ENCODE measurements at places on chromosomes 16 and 17.
A peak's percentile ranks its signal among the peaks of the same experiment; 100 is the strongest.

DNA sequence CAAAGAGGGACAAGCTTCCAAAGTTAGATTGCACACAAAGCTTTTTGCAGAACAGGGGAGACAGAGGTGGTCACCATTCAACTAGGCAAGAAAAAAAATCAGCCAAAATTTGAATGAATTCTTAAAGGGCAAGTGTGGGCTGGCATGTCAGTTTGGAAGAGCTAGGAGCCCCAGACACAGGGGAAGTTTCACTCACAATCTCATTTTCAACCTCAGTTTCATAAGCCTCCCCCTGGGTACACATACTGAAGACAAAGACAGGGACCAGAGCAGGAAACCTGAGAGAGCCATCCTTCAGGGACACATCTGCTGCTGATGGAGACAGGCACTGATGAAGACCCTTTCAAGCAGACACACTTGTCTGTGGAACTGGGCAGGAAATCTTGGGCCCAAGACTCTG, 106.3 kb upstream of the PSMD7 start:
- no peak for DNase-seq

DNA sequence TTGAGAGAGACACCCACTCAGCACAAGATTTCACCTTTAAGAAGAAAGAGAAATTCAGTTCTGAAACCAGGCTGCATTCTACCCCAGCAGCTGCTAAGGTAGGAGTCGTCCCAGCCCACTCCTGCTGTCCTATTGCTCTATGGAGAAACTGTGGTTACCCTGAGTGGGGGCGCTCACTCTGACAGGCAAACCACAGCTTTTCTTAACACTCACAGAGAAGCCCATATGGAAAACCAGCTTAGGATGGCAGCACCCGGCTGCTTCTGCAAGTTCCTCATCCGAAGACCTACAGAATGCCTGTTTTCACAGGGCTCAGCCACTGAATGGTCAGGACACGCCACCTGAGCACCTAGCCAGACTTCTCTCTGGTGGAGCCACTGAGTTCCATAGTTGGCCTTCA, 7.5 kb downstream of the ATP5PD start:
- DNase-seq = no peak

GRCh38 chr16:165539-166374, at the start of gene HBM:
Gene HBM (plus strand): TSS chr16:165978. CDS start chr16:165998, 20 bp downstream.
- DNase-seq = no peak

DNA sequence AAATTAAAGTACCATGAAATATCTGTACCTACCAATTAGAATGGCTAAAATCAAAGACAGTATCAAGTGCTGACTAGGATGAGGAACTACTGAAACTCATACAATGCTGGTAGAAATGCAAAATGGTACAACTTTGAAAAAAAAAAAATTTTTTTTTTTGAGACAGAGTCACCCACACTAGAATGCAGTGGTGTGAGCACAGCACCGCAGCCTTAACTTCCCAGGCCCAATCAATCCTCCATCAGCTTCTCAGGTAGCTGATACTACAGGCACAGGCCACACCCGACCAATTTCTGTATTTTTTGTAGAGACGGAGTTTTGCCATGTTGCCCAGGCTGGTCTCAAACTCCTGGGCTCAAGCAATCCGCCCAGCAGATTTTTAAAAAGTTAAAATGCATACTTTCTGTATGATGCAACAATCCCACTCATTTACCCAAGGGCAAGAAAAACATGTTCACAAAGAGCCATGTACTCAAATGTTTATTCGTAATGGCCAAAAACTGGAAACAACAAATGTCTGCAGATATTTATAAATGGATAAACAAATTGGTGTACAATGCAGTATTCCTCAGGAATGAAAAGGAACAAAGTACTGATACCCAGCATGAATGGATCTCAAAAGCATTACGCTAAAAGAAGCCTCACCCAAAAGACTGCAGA, 8.7 kb downstream of the SMURF2 start:
- no peak for DNase-seq

DNA sequence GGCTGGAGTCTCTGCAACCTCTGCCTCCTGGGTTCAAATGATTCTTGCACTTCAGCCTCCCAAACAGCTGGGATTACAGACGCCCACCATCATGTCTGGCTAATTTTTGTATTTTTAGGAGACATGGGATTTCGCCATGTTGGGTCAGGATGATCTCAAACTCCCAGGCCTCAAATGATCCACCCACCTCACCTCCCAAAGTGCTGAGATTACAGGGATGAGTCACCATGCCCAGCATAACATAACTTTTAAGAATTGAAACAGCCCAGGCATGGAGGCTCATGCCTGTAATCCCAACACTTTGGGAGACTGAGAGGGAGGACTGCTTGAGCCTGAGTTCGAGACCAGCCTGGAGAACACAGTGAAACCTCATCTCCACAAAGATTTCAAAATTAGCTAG, 2.5 kb downstream of the RSL1D1 start:
- DNase-seq = no peak

DNA sequence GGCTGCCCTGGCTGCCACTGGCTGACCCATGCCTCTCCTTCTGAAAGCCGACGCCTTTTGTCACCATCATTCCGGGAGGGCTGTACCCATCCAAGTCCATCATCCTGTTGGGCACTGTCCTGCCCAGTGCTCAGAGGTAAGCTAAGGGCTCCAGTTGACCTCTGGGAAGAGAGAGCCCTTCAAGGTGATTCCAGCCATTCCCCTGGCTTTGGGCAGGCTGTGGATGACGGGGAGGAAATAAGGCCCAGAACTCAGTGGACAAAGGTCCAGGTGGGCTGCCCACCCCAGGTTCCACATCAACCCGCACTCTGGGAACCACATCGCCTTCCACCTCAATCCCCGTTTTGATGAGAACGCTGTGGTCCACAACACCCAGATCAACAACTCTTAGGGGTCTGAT, 45.8 kb downstream of the NOS2 start:
- no peak for DNase-seq

- no peak for DNase-seq
Observed at GRCh38 chr17:34503528-34504195, 75.7 kb upstream of the TMEM132E start.

DNA sequence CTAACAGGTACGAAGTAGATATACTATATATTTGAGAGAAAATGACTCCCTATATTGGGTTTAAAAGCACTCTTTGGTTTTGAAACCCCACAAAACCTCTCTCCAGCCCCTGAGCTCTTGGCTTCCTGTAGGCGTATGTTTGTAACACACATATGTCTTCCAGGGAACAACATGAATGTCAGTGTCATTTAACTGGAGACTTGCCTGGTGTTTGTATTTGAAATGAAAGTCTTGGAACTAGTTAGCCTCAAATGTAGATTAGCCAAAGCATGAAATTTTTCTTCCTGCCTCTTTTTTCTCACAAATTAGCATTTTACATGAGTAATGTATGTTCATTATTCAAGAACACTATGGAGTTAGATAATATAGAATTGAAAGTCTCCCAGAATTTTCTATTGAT, 411.8 kb upstream of the ASIC2 start:
- DNase-seq = no peak

- DNase-seq = no peak
Observed at GRCh38 chr17:27888067-27888466, 5.1 kb downstream of the LYRM9 start.

DNA sequence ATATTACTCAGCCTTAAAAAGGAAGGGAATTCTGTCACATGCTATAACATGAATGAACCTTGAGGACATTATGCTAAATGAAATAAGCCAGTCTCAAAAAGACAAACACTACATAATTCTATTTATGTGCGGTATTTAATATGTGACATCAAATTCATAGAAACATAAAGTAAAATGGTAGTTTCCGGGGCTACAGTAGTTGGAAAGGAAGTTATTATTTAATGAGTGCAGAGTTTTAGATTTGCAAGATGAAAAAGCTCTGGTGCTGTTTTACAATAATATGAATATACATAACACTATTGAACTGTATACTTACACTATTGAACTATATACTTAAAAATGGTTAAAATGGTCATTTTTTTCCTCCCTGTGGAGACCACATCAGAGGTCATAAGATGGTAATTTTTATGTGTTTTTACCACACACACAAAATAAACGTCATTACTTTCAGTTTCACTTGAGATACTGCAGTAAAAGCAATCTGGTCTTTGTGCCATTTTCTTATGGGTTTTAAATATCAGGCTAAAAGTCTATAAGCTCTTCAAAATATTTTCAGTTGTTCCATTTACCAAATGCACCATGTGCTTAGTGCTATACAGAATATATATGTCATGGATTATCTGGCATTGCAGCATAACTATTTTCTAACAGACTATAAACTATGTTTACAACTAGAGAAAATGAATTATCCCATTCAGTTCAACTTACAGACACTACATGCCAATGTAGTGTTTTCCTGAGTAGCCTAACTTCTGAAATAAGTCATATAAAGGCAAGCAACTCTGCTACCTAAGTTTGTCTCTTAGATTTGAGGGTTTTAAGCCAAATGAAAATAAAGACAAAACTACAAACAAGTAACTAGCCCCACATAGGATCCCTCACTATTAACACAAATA, 90.9 kb downstream of the SPAG9 start:
- no peak for DNase-seq

DNA sequence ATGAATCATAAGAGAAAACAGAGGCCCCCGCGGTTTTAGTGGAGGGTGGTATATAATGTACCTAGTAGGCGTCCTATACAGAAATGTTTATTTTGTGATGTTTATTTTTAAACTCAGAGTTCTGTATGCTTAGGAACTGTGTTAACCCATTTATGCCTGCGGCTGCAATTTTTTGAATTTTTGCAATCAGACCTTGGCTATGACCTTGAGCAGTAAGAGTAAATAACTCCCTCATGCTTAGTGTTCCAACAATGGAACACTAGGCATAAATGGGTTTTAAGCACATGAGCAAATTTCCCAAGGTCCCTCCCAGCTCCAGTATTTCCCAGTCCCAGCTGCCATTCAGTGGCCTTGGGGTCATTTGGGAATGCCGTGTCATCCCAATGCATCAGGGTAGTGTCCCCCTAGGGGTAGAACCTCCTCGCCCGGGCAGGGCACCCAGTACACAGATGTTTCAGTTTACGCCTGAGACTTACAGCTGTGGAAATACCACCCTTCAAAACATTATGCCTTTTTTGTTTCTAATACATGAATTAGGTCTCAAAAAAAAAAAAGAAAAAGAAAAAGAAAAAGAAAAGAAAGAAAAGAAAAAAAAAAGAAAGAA, 605.8 kb upstream of the CDH11 start:
- no peak for DNase-seq

- no peak for DNase-seq
Observed at GRCh38 chr17:80783486-80783885, 208.2 kb upstream of the CHMP6 start.

- no peak for DNase-seq
Observed at GRCh38 chr16:47204736-47205504, 61.2 kb upstream of the NETO2 start.

GRCh38 chr16:12162151-12162985, 185.8 kb downstream of the SNX29 start:
- no peak for DNase-seq

GRCh38 chr16:79600638-79601091, at the start of gene MAF:
Gene MAF (minus strand): TSS chr16:79600737. CDS start chr16:79599902, 835 bp downstream.
- peak; percentile 73 for DNase-seq

DNA sequence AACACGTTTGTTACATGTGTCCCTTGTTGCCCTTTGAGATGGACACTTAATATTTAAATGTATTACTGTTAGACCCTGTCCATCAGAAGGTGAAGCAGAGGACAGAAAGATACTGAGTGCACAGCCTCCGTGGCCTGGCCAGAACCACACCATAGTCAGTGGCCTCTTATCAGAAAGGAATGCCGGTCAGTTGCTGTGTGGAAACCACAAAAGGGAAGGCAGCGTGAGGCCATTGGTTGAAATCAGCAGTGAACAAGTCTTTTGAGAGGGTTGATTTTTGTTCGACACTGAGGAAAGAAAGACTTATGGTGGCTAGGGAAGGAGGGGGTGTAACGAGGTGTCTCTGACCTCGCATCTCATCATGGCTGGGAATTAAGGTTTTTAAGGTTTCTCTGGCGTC, 85.4 kb upstream of the CLEC18A start:
- no peak for DNase-seq

DNA sequence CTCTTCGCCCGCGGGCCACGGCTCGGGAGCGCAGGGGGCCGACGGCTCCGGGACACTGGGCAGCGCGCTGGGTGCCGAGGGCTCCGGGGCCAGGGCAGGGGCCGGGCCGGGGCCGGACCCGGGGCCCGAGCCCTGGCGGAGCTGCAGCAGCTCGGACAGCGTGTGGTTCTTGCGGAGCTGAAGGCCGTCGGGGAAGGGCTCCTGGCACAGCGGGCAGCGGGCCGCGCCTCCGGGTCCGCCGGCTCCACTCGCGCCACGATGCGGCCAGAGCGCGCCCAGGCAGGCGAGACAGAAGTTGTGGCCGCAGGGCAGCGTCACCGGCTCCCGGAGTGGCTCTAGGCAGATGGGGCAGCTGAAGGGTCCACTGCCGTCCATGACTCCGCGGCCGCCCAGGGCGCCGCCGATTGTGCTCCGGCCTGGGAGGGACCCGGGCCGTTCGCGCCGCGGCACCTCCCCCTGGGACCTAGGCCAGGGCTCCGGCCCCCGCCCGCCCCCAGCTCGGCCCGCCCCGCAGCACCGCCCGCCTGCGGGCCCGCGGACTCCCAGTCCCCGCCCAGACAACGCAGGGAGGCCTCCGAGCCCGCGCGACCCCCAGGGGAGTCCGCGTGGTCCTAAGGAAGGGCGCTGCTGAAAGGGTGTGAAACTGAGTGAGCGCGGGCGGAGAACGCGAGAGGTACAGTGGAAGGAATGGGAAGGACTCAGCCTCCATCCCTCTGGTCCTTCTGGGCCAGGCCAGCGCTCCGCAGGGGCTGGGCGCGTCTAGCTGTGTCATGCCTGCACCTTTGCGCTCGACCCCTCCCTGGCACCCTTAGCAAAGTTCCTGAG, at the start of gene TRIM47:
Gene TRIM47 (minus strand): TSS at position 408 of the 825 bp plus-strand sequence. CDS start 33 bp downstream, at position 375.
- no peak for DNase-seq

DNA sequence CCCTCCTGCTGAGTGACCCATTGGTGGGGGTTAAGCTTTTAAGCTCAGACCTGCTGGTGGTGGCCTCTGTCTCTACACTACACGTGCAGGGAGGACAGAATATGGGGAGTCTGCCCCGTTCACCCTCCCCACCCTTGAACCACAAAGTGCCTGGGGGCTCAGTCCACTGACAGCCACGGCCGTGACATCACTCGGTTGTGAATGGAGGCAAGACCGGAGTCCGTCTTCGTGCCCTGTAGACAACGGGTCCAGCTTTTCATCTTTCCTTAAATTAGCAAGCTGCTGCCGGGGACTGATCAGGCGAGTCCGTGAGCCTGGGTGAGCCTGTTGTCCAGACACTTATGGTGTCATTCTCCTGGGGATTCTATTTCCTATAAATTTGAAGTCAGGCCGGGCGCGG, 67.4 kb downstream of the CRISPLD2 start:
- DNase-seq = no peak

Data from activated CD8-positive, alpha-beta memory T cell treated with anti-CD3 and anti-CD28 coated beads for 4 hours (primary cell).